ENCODE measurements at places on chromosomes 12 and 14.
A peak's percentile ranks its signal among the peaks of the same experiment; 100 is the strongest.

- DNase-seq, result no peak
Measured at GRCh38 chr14:46091819-46092218, 559.8 kb downstream of the RPL10L start.

DNA sequence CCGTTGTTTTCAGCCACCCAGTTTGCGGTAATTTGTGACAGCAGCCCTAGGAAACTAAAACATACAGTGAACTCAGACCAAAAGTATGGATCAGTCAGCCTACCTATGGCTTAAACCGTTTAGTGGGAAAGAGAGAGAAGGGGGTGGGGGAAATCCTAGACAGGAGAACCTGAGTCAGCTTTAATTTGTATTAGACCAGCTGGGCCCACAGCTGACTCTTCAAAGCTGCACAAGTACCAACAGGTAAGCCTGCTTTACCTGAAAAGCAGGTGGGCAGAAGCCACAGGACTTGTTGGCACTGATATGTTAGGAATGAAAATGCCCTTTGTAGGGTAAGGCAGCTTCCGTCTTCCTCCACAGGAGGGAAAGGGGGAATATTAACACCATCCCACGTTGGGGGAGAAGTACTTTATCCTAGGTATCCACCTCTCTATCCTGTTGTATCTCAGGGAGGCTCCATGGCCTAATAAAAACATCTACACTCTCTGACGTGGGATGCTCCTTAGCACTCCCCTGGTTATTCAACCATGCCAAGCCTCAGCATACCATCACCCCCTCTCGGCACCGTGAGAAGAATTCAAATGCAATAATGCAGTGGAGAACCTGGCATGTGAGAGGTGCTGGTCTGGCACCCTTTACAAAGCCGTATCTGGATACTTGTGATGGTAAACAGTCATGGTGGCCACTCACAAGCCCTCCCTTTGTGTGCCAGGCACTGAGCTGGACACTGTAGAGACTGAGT, 70.3 kb downstream of the STON2 start:
- DNase-seq, result no peak

DNA sequence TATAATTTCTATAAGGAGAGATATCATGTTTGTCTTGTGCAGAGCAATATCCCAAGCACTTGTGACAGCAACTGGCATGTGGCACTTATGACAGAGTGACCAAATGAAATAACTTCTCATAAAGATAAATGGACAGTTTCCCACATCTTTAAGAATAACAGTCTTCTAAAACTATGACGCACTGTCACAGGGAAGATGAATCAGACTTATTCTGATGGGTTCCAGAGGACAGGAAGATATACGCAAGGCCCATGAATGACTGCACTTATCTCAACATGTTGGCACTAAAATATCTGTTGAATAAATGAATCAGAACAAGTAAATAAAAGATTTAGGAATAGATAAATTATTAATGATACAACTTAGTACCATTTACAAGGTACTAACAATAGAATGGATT, 465.8 kb upstream of the SYT1 start:
- DNase-seq, result no peak

DNA sequence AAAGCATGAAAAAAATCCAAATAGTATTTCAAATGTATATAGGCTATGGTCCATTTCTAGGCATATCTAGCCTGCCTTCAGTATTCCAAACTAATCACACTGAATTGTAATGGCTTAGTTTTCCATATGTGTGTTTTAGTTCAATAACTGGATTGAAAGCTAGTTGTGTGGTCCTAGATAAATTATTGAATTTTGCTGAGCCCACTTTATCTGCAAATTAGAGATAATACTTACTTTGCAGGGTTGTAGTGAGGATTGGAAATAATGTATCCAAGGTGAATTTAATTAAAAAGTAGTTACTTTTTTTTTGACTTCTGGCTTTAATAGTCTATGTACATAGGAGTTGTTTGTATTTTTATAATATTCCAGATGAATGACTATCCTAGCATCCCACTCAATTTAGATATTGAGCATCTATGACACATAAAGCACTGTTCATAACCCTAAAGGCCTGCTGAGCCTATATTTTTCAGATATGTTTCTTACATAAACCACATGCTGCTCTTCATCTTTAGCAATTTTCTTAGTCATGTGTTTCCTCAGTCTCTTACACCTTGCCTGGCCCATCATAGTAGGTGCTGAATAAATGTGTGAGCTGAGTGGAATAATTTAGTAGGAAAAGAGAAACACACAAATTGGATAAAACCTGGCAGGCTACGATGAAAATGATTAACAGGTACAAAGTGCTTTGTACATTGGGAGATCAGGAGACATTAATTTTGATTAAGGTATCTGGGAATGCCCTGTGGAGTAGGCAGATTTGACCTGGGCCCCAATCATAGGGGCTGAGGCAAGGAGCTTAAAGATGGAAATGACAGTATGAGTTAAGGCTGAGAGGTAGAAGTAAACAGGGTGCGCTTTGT, 1.1 kb upstream of the ATP23 start:
- no peak for DNase-seq

DNA sequence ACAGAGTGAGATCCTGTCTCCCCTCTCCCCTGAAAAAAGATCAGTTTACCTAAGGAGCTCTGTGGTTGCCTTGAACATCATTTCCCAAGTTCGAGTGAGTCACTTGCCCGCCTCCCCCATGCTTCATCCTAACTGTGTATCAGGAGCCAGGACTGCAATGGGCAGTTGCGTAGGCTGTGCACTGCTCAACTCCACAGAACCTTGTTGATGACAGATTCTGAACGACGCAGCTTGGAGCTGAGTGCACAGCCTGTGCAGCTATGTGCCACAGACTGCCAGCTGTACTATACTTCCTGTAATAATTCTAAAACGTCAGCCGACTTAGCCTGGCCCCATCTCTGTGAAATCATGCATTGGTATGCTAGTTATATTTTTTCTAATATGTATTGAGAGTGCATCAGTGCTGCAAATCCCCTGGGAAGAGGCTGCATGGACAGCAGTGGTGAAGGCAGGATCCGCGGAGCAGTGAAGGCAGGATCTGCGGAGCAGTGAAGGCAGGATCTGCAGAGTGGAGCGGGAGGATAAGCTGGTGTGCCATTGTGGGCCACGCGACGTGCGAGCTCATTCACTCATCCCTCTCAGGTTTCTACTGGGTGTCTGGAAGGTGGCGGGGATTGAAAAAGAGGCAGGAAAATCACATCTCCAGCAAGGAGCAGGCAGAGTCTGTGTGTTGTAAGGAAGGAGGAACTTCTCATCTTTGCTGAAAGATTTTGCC, 80.8 kb downstream of the GALNT9 start:
- DNase-seq, result peak; percentile 55

DNA sequence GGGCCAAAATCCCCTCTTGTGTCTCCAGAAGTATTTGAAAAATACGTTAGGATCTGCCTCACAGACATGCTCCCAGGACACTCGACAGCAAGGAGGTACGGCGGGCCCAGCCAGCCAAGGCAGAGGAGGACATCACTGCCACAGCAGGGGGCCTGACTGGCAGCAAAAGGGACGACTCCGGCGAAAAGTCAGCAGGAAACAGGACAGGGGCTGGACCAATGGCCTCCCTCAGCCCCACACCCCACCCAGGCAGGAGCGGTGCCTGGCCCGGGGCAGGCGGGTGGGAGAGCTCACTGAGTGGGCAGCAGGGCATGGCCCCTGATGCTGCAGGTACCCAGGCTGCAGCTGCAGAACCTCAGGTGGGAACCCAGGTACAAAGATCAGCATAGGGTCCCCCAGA, 17.8 kb downstream of the BRF1 start:
- no peak for DNase-seq

DNA sequence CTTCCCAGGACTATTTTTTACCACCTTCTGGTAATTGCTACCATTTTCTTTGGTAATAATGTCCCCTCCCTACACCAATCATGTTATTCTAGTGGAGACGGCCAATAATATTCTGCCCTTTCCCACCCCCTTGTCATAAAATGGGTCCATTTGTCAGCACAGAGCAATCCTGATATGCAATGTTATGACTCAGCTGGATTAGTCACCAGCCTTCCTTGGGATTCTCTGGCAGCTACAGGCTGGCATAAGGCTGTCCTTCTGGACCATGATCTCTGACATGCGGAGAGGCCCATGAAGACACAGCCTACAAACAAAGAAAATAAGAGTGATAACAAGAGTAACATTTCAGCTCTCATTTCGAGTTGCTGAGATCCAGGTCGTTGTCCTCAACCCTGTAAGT, 222.0 kb upstream of the CPNE8 start:
- DNase-seq, result peak; percentile 35

GRCh38 chr14:35471803-35472202, 62.2 kb upstream of the INSM2 start:
- no peak for DNase-seq

Data from iris pigment epithelial cell (primary cell).